MCF 10A (cell line): ENCODE measurements at places on chromosomes 13 and 19.

DNA sequence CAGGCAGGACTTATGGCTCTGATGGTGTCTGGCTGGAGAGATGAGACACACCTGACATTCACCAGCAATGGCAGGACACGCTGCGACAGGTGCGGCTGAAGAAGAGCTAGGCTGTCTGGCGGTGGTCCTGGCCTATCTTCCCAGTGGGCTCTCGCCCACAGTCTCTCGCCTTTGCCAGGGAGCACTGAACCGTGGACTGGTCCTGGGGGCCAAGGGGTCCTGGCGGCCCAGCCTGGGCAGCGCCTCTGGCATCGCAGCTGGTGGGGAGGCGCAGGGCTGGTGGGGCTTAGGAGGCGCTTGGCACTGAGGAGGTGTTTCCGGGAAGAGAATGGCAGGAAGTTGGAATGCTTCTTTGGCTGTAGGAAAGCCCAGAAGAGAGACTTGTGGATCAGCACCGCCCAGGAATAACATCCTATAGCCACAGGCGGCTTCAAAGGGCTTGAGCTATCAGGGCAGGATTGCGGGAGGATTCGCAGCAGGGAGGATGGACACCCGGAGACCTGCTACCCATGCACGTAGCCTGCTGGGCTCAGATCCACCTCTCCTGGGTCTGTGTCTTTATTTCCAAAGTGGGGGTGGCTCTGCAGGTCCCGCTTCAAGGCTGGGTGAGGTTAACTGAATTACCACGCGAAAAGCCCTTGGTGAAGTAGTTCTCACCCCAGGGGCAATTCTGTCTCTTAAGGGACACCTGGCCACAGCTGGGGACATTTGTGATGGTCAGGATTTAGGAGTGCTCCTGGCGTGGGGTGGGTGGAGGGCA, 14.6 kb downstream of the KDM4B start:
- DNase-seq, result no peak

GRCh38 chr19:4501691-4502090, 16.6 kb downstream of the PLIN4 start:
- no peak for DNase-seq

GRCh38 chr19:32101206-32101605, 244.2 kb upstream of the ZNF507 start:
- no peak for DNase-seq

DNA sequence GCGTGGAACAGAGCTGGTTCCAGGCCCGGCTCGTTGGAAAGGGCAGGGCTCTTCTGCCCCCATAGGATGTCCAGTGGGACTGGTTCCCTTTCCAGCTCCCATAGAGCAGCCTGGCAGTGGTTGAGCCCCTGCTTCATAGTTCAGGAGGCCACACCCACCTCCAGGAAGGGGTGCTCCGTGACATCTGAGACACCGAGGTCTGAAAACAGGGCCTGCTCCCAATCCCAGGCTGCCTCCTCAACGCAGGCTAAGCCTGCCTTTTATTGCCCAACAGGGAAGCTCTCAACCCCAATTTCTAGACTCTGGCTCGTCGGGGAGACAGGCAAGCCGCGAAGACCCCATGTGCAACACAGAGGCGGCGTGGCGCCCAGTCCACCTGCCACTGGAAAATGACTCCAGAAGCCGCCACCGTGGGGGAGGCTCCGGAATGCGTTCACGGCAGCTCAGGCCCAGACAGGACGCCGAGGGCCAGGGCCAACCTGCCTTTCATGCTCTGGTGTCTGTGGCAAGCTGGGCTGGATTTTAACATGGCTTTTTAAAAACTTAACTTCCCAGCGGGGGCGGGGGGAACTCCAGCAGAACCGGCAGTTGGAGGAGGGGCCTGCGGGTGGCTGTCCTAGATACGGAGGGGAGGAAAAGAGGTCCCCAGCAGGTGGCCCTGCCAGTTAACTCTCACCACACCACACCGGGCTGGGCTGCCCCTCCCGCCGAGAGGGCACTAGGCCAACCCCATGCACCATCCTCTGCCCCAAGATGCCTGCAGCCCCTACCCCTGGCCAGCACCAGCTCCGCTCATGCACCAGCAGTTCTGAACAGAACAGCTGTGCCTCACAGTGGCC, 17.9 kb upstream of the TINCR start:
- no peak for DNase-seq
